Spleen (tissue), 13 donors: ENCODE measurements at places on chromosomes 3 and 15. TPM values are rescaled to one million over a fixed set of nuclear protein-coding genes. Genes with fewer than 3 reads are reported as not detected.

The WDR73 gene
- total RNA-seq: 29.3 TPM

- no peak overlapping the region for H3K4me3 ChIP-seq
Observed at GRCh38 chr3:158792709-158793108, 9.1 kb upstream of the MFSD1 start.

The ECE2 gene
- total RNA-seq: not detected

The CLEC3B gene
- 409 TPM for total RNA-seq

The EXD1 gene
- not detected for total RNA-seq

DNA sequence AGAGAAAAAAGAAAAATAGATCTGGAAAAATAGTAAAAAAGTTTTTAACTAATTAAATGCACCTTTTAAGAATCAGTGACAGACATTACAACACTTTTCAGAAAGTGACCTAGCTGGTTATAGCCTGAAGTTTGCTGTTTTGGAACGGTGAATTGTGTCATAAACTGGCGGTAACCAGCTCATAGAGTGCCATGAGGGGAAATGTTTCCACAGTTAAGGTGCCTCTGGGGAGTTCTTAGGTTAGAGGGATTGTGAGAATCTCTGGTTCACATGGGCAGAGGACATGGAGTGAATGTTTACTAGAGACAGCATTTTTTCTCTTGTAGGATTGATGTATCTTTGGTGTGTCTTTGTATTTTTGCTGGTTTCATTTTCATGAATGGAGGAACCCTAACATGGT is 2.8 kb downstream of the TBC1D23 start:
- no peaks in the 10 kb centered on the region for H3K27me3 ChIP-seq
- H3K27ac ChIP-seq: no peak overlapping the region
- no peak overlapping the region for H3K4me3 ChIP-seq
- H3K36me3 ChIP-seq: no peaks in the 10 kb centered on the region
- DNase-seq: no peak

DNA sequence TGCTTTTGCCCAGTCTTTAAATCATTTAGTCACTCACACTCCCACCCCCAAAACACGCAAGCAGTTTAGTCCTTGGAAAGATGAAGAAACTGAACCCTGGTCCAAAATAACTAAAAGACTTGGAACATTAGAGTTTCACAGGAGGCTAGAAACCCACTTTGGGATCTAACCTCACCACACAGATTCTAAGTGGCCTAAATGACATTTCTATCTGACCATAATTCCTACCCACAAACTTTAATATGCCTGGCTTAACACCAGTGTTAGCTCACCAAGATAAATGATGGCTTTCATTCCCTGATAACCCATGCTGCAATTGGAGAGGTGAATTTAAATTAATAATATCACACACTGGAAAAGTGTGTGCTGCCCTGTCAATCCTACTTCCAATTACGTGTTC is 295.3 kb upstream of the UBE2E2 start:
- no peaks in the 10 kb centered on the region for H3K36me3 ChIP-seq
- no peak for DNase-seq
- no peak overlapping the region for H3K27ac ChIP-seq
- H3K27me3 ChIP-seq: no peaks in the 10 kb centered on the region
- H3K4me3 ChIP-seq: no peak overlapping the region

DNA sequence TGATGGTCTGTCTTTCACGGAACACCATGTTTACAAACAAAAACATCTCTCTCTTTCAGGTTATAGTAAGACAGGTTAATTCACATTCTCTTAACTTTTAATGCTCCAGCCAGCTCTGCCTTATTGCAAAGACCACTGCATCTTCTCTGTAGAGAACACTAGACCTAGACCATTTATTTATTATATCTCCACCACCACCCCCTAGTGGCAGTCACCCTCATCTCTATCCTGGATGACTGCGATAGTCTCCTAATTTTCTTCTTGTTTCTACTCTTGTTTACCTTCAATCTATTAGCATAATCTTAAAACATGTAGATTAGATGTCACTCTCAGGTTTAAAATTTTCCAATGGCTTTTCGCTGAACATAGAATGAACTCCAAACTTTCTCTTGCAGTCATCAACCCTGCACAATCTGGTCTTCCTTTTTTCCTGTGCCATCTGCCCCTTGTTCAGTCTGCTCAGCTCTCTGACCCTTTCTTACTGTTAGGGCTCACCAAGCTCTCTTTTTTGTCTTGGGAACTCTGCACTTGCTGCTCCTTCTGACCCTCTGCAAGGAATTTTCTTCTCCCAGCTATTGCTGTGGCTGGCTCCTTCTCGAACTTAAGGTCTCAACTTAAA is 155.6 kb downstream of the SQOR start:
- H3K27ac ChIP-seq: no peak overlapping the region
- peaks cover 7% of the 10 kb centered on the region for H3K27me3 ChIP-seq
- H3K36me3 ChIP-seq: no peaks in the 10 kb centered on the region
- H3K4me3 ChIP-seq: no peak overlapping the region

DNA sequence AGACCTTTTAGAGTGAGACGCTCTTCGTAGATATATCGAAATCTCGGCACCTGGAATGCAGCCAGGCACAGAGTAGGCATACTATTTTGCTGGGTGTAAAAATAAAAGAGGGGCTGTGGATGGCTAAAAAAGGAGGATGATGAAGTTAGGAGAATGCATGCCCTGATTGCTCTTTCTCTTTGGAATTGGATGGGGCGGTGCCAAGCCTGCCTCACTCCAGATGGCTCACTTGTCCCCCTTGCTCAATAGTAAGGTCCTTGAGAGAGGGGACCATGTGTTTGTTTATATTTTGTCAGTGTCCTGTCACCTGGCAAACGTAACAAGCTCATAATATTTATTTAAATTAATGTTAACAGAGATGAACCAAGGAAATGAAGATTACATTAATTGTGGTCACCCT is 33.0 kb downstream of the SNRK start:
- H3K27ac ChIP-seq: no peak overlapping the region
- no peaks in the 10 kb centered on the region for H3K36me3 ChIP-seq
- H3K4me1 ChIP-seq: peaks cover 8% of the 10 kb centered on the region
- H3K4me3 ChIP-seq: no peak overlapping the region

The GOLGA8G gene
- not detected for total RNA-seq
